ENCODE measurements at places on chromosomes 7 and 10. TPM values are rescaled to one million over a fixed set of nuclear protein-coding genes. Genes with fewer than 3 reads are reported as not detected.

Gene ZFYVE27
- 25.7 TPM for total RNA-seq

Gene MRC1
- not detected for total RNA-seq

Gene CDNF
- 2.9 TPM for total RNA-seq

Gene GRID1
- not detected for total RNA-seq

Gene MSMB
- not detected for total RNA-seq

Gene ASZ1
- not detected for total RNA-seq

Gene SPDYE6
- not detected for total RNA-seq

Gene HSPA12A
- 9.1 TPM for total RNA-seq
